ENCODE measurements at places on chromosomes 12 and 14.

DNA sequence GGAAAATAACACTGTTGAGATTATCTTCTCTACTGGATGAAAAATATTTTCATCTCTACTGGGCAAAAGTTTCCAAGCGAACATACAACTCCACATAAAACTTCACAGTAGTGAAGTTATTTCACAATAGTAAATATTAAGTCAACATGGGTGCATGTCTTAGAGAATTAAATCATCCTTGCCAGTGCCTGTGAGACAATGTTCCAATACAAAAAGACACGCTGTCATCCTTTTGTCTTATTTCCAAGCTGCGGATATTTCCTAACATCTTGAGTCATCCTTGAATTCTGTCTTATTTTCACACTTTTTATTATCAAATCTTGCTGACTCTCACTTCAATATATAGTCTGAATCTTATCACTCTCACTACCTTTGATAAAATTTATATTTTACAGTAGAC, 142.9 kb upstream of the KITLG start:
- peak; percentile 49 for DNase-seq

GRCh38 chr12:124273630-124274029, 21.3 kb upstream of the RFLNA start:
- DNase-seq, result peak; percentile 71

DNA sequence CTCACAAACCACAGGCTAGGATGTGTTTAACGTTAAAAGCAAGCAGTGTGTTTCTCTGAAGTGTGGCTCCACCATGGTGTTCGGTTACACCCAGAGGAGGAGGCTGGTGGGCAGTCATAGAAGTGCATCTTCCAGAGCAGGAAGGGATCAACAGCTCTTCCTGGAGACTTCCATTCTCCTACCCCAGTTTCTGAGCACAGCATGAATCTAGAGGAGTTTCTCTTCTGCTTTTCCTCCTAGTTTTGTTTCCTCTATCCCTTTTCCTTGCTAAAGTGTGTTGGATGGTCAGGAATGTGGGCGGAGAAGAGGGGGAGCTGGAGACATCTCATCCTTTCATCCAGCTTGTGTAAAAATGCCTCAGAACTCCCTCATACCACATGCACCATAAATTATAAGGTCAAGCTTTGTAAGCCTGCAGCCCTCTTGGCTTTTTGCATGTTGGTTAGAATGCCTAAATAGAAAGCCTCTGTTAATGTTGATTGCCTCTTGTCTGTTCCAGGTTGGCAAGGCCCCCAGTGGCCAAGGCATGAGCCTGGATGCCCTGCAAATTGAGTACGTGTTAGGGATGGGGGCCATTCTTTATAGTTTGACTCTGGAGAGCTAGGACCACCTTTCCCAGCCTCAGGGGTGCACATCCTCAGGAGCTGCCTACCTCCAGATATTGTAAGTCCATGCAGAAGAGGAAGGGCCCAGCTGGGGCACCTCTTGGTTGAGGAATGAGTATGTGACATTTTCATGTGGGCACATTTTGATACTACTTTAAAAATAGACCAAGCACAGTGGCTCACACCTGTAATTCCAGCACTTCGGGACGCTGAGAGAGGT, 4.0 kb upstream of the CKAP4 start:
- no peak for DNase-seq

DNA sequence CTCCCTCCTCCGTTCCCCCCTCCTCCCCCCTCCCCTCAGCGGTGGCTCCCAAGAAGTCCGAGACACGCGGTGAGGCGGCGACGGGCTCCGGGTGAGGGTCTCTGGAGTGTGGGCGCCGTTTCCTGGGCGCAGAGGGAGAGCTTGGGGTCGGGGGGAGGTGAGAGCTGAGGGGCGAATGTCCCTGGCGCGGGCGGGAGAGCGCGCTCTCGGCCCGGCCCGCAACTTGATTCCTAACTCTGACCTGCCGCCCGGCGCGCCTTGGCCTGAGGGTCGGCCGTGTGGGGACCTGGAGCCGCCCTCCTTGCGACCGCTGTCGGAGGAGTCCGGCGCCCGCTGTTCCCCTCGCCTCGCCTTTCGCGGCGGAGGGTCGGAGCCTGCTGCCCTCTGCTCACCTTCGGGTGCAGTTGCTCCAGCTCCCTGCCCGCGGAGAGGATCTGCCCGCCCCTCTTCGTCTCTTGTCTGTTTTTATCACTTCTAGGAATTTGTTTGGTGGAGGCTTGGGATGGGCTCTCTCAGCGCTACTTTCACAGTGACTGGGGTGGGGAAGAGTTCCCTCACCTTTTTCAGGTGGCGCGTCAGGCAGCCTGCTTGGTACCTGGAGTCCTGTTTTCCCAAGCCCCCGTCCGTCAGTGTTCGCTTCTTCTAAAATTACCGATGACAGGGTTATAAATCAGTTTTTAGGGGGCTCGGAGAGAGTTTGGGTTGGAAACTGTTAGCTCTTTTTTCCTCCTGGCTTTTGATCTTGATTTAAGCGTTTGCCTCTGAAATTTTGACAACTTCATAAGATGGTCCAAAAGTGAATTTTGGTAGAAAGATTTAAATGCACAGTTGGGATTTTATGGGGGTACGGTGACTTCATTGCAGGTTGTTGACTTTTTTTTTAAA, 495 bp downstream of the ADIPOR2 start:
- peak; percentile 41 for DNase-seq

GRCh38 chr12:12964255-12964654, 12.3 kb upstream of the GPRC5D start:
- no peak for DNase-seq

DNA sequence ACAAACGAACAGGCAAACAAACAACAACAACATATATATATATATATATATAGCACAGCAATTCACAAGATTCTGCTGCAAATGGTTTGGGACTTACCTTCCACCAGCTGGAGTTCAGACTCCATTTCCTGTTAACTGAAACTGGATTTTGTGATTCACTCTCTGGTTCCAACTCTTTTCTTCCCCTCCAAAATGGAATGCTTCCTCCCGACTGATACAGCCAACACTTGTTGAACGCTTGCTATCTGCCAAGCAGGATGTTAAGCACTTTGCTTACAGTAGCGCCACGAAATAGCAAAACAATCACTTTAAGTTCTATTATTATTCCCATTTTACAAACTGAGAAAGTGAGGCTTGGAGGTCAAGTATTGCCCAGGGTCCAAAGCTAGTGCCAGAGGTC, 116.0 kb upstream of the TMEM132C start:
- no peak for DNase-seq

- DNase-seq, result no peak
These were observed 5.4 kb upstream of the RIC8B start for GRCh38 chr12:106769078-106769477.
